ENCODE measurements at places on chromosomes 16 and 17. TPM values are rescaled to one million over a fixed set of nuclear protein-coding genes. Genes with fewer than 3 reads are reported as not detected.

C17orf78 gene
- total RNA-seq, result not detected

EEF2KMT gene
- total RNA-seq, result 15.1 TPM

PLK1 gene
- 36.5 TPM for total RNA-seq

POLG2 gene
- total RNA-seq, result 8.8 TPM

CCDC144A gene
- 1.4 TPM for total RNA-seq

CRYBA1 gene
- not detected for total RNA-seq

GFOD2 gene
- 53.9 TPM for total RNA-seq

FOXL1 gene
- total RNA-seq, result 4.6 TPM

CRYM gene
- total RNA-seq, result not detected

MYH2 gene
- not detected for total RNA-seq

FBXW10 gene
- not detected for total RNA-seq

RRAD gene
- total RNA-seq, result under 0.01 TPM

GNG13 gene
- total RNA-seq, result not detected

Measured in vein endothelial cell (primary cell).